ENCODE measurements at places on chromosomes 1 and 21.

GRCh38 chr1:59071289-59071688 is 225.6 kb upstream of the FGGY start:
- DNase-seq = no peak

GRCh38 chr1:241998412-241998921 is 431 bp downstream of the MAP1LC3C start:
- DNase-seq = peak; percentile 61

GRCh38 chr1:112706505-112707220 is at the start of gene RHOC:
Gene RHOC (minus strand): TSS chr1:112707127. CDS start chr1:112703799, 3,328 bp downstream.
- peak; percentile 58 for DNase-seq

GRCh38 chr1:156062189-156062588 is 1.2 kb downstream of the RAB25 start:
- DNase-seq = no peak

GRCh38 chr1:39046613-39047210 is 20.6 kb downstream of the NDUFS5 start:
- no peak for DNase-seq

All from natural killer cell (primary cell).